ENCODE measurements at places on chromosomes 3 and 15.

DNA sequence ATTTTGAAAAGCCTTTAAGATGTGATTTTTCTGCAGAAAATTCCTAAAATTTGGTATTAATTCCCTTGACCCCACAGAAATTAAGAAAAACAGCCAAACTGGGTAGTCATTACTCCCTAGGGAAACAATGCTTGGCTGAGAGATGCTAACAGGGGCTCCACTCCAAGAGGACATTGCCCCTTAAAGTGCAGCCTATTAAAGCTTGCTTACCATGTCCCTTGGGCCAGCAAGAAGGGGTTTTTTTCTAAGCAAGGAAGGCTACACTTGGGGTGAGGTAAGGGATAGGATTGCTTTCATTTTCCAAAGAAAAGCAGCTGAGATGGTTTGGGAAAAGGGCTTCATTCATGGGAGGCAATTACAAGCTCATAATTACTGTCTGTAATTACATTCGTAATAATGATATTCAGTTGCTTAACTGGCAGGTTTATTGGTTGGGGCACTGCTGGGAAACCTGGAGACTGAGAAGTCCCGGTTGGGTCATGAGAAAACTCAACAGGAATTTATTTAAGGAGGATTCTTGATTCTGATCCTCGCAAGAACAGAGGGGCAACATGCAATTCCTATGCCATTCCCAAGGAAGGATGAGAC is 247.5 kb downstream of the NR1D2 start:
- DNase-seq, result no peak

GRCh38 chr3:175526609-175527280 is 667.6 kb downstream of the NAALADL2 start:
- peak; percentile 12 for DNase-seq

DNA sequence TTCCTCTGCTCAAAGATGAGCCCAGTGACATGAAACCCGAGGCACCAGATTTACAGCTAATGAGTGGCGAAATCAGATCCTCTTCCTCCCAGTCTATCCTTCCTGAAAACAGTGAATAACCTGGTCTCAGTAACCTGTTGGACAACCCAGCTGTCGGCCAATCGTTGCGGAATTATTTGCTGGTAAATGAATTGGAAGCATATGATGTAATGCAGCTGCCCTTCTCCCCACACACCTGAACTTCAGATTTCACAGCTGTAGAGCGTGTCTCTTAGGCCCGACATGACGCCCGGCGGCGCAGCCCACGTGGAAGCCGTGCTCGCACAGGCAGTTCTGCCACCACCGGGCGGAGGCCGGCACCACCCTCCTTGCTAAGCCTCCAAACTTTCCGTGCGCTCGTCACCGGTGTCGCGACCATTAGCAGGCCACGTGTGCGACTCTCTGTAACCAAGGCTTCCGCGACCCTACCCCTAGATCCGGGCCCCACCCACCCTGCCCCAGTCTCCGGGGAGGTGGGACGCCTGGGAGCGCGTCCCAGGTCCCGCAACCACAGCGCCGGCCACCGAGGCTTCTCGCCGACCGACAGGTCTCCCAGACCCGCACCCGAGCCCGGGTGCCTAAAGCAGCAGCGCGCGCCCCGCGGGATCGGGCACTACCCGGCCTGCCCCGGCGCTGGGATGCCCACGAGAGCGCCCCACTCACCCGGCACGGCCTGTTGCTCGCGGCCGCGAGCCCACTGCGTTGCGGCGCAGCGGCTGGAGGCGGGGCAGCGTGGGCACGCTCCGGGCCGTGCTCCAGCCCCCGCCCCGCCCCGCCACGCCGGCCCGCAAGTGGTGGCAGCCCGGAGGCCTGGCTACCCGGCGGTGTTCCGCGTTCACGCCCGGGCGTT is at the start of gene RIOX2:
Gene RIOX2, minus strand, starts transcription at position 753 of the 889 bp plus-strand sequence. CDS start 4,838 bp downstream, outside the sequence.
- DNase-seq, result peak; percentile 67

DNA sequence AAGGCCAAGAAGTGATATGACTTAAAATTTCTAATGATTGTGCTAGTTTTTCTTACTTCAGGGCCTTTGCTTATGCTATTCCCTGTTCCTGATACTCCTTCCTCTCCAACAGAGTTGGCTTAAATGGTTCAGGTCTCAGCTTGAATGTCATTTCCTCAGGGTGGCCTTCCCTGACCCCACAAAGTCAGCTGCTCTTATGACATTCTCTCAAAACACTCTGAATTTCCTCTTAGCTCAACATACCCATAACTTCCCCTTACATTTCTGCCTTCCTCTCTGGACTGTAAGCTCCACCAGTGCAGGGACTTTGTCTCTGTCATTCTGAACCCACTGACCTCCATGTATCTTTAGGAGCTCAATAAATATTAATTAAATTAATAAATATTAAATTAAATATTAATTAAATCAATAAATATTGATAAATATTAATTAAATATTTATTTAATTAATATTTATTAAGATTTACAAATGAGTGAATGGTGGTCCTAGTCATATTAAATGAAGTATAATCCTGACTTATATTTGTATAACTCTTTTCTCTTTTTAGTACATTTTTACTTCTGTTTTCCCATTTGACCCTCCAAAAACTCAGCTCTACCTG is 17.9 kb upstream of the TMCC1 start:
- peak; percentile 93 for DNase-seq

DNA sequence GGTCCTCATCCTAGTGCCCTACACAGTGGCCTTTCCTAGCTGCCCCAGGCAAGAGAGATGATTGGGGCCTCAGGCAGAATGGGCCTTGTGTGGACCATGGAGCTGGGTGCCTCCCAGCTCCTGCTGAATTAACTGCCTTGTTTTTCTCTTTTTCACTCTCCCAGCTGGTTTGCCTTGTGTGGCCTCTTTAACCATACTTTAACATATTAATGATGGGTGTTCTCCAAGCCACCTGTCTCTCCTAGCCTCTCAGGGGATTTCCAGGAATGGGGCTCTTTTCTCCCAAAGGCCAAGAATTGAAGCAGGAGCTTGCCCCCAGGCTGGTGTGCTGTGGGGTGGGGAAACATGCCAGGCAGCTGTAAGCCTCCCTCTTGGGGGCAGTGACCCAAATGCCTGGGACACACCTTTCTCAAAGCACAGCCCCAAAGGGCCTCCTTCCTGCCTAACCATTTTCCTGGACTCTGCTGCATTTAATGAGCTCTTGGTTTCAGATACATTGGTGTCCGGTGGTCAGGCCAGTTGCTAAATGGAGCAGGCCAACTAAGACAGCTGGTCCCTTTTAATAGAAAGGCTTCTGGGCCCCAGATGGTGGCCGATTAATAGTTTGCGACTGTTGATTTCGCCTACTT is 5.6 kb downstream of the ALPK3 start:
- DNase-seq, result no peak

DNA sequence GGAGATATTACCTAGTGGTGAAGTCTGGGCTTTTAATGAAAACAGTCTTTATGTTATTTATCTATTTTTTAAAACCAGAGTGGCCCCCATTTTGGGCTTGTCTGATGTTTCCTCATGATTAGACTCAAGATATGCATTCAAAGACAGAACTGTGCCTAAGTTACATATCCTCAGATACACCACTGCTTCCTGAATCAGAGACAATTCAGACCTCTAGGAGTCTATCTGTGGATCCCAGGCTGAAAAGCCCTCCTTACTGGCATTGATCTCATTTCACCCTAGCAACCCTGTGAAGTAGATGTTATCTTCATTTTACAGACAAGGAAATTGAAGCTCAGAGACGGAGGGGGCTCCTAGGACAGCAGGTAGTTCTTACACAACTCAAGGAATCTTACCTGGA is 16.8 kb upstream of the TGM5 start:
- DNase-seq, result no peak

- DNase-seq, result peak; percentile 33
These were observed 16.2 kb upstream of the CHD2 start for GRCh38 chr15:92883876-92884435.

DNA sequence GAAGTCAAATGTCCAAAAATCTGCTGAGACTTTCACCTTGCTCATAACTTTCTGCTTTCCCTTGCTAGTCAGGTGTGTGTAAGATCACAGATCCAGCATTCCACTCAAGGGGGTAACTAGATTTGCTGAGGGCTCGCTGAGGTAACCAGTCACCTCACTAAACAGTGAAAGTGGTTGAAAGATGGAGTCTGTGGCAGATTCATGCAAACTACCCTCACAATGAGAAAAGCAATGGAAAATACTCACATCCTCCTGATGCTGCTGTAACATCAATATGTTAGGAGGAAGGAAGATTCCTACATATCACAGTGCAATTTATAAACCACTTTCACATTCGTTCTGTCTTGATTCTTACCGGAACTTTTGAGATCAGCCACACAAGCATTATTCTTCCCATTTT is 174.3 kb upstream of the BCL6 start:
- peak; percentile 66 for DNase-seq

DNA sequence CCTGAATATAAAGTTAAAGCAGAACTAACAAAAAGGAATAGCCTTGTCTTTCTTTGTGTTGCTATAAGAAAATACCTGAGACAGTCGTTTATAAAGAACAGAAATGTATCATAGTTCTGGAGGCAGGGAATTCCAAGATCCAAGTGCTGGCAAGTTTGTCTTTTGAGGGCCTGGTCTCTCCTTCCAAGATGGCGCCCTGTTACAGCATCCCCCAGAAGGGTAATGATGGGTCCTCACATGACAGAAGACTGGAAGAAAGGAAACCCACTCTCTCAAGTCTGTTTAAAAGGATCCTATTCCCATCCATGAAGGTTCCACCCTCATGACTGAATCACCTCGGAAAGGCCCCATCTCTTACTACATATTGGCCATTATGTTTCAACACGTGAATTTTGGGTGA is 435.1 kb downstream of the MAGI1 start:
- DNase-seq, result no peak

DNA sequence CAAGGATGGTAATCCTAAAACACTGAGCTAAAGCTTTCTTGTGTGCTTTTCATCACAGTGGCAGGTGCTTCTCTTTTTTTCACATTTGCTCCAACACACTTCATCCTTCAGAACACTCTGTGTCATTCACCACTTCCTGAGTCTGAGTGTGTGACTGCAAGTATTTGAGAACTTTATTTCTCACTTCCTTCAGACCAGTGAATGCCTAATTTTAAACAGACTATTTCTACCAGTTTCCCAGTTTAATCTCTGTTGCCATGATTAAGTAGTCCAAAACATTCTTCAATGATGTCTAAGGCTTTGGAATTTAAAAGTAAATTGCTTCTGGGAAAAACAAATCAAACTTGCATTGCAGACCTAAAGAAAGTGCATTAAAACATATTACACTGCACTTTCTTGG is 541.2 kb downstream of the RBMS3 start:
- DNase-seq, result no peak

- DNase-seq, result no peak
These were observed 32.5 kb downstream of the MRPS25 start for GRCh38 chr3:15032650-15033049.

GRCh38 chr15:66749841-66750575 is 48.0 kb downstream of the SMAD6 start:
- DNase-seq, result no peak

- no peak for DNase-seq
These were observed 215.6 kb downstream of the CADPS start for GRCh38 chr3:62659660-62660059.

DNA sequence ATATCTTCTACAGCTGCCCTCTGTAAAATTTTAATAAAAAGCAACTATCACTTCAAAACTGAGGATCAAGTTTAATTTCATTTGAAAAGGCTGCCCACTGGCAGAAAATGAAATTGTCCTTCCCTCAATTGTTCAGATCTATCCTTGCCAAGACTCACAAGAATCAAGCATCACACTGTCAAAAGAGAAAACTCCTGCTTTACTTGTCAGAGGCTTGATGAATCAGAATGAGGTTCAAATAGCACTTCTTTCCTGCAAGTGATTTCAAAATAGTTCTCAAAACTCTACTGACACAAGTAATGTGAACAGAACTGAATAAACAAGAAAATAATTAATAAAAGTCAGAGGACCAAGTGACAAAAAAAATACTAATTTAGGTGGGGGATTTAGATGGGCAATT is 70.6 kb downstream of the GOLIM4 start:
- no peak for DNase-seq

DNA sequence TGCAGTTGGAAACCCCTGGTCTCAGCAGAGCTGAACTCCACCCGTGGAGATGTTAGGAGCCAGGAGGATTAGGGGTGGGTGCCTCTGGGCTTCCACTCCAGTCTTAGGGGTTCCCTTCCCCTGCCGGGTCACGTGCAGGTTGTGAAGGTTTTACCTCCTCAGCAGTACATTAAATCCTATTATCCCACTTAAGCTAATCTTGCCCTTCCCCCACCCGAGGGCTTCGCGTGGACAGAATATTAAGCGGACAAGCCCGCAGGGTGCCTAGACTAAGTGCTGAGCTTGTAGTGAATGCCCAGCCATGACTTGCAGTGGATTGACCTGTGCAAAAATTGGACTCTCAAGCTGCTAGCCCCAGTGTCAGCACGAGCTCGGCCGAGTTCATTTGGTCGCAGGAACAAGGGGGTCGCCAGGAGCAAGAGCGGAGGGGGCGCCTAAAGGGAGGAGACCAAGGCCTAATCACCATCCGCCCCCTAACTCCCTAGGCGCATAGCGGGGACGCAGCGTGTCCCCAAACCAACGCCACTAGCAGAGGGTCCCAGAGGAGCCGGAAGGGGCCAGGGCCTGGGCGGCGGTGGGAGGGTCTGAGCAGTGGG is 498 bp upstream of the SEMA4B start:
- DNase-seq, result no peak

- DNase-seq, result peak; percentile 48
These were observed 72.4 kb downstream of the SENP2 start for GRCh38 chr3:185658504-185658912.

DNA sequence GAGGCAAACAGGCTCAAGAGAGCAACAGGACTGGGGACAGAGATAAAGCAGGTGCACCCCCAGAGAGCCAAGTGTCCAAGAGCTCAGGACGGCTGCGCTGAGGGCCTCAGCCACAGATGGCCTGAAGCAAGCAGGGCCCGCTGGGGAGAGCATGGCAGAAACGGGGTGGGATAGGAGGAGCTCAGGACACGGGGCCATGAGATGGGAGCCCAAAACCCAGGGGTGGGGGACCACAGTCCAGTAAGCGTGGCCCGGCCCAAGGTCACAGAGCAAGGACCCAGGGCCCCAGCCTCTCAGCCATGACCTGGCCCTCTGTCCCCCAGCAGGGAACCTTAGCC is 9.5 kb downstream of the DUSP7 start:
- no peak for DNase-seq

- no peak for DNase-seq
These were observed 672 bp upstream of the KY start for GRCh38 chr3:134651347-134652041.

DNA sequence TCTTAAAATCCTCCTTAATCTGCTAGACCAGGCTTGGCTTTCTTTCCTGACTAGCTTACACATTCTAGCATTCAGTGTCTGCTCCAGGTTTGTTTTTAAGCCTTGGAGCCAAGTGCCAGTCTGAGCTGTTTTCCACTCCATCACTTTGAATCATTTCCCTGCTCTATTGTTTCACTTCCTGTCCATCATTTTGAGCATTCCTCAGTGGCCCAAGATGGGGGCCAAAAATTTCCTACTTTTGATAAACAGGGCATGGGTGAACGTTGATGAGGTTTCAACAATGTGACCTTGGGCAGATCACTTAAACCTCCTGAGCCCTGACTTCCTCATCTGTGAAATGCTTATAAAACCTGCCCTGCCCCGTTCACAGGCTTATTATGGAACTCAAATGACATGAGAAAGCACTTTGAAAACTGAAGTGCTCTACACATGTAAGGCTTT is 4.4 kb downstream of the CYP19A1 start:
- peak; percentile 52 for DNase-seq

- DNase-seq, result peak; percentile 77
These were observed 31.0 kb downstream of the POC1A start for GRCh38 chr3:52123106-52123725.

Data from inflammatory macrophage (primary cell).